ENCODE measurements at places on chromosomes 11 and 22.

DNA sequence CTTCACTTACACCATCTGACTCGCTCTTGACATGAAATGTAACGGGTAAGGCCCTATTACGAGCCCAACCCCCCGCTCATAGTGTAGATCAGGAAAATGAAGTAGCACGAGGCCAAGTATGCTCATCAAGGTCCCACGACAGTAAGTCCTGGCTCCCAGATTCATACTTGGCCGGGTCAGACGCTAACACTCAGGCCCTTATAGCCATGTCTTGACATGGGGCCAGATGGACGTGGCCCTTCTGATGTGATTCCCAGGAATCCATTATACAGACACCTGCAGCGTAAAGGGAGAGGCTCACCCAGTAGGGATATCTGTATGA lies 175.1 kb downstream of the CEP164 start:
- DNase-seq = no peak

DNA sequence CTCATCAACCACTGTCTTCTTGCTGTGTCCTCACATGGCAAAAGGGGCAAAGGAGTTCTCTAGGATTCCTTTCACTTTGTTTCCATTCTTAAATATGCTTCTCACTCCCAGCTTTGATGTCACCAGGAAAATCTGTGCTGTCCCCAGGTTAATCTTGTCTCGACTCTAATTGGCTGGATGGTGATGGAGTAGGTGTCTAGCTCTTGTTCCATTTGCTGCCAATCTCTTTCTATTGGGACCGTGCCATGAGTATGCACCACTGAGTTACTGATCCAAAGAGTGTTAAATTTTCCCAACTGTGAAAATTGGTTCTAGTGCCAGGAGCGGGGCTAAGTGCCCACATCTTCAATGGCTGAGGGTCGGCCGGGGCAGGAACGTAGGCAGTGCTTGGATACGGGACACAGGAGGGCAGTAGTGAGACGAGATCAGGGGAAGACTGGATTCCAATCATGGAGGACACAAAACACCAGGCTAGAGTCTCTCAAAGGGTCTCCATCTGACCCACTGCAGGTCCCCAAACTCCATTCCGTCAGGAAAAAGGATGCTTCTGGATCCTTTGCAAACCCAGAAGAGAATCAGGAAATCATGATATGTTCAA lies 47.7 kb upstream of the CSNK2A3 start:
- no peak for DNase-seq

DNA sequence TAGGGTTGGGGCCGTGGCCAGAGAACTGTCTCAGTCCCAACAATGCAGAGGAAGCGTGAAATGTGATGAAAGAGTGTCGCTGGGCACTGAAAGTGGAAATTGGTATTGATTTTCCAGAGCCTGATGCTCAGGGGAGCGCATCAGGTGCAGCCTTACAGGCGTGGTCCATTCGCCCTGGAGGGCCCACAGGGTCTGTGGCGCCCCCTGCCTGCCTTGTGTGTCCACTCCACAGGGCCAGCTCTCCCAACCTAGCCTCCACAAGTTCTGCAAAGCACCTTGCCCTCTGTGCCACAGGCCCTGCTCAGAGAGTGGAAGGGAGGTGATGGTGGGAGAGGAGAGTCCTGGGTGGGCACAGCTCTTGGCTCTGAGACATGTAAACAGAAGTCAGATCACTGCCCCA lies 54.9 kb upstream of the LMO1 start:
- no peak for DNase-seq

- DNase-seq = no peak
Observed at GRCh38 chr11:108571001-108571400, 22.6 kb downstream of the EXPH5 start.

DNA sequence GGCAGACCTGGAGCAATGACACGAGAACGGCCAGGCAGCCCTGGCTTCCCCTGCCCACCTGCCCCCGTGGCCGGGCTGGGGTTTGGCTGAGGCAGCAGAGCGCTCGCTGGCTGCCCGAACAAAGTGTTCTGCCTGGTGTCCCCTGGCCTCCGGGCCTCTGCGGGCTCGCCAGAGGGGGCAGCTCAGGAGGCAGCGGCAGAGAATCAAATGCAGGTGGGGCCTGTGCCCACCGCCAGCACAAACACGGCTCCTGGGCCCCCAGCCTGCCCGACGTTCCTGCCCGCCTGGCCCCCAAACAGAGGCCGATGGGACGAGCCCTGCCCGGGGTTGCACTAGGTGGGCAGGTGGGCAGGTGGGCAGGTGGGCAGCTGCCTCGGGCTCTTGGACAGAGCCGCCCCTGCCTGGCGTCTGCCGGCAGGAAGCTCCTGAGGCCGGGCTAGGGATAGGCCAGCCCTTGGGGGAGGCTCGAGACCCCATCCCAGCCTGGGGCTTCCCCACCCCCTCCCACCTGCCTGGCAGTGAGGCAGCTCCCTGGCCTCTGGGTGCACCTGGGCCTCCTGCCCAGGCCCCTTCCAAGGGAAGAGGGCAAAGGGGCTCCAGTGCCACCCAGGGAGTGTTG lies 46.8 kb downstream of the CDKN1C start:
- no peak for DNase-seq

- no peak for DNase-seq
Observed at GRCh38 chr11:46741600-46742484, 22.8 kb downstream of the F2 start.

GRCh38 chr11:96309016-96309642 lies 33.9 kb downstream of the MAML2 start:
- no peak for DNase-seq

GRCh38 chr11:115760461-115761320 lies 256.5 kb upstream of the CADM1 start:
- DNase-seq = no peak

All from right renal cortex interstitium (tissue), 3 donors.